ENCODE measurements at places on chromosomes 2 and 18.

DNA sequence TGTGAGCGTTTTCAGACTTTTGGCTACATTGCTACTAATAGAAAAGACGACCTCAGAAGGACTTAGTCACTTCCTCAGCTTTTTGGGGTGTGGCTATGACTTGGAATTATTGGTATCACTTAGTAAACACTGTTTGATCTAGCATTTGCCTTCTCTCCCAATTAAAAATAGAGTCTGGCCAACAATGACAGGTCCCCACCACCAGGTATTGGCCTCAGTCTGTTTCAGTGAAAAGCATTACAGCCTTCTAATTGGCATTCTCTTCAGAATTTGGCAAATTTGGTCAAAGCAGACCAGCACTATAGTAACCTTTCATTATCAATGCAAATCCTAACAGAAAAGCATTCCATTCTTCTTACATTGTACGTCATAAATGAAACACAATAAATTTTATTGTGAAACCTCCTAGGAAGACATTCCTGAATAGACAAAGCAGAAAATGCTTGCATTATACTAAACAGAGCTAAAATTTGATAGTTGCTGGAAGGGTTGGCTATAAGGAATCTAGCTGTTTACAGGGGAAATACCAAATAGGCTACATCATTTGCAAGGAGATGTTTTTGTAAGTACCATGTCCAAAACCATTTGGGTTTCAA is 613.9 kb downstream of the IRS1 start:
- DNase-seq: no peak

GRCh38 chr18:59149007-59149406 is 9.3 kb downstream of the SEC11C start:
- peak; percentile 84 for DNase-seq

DNA sequence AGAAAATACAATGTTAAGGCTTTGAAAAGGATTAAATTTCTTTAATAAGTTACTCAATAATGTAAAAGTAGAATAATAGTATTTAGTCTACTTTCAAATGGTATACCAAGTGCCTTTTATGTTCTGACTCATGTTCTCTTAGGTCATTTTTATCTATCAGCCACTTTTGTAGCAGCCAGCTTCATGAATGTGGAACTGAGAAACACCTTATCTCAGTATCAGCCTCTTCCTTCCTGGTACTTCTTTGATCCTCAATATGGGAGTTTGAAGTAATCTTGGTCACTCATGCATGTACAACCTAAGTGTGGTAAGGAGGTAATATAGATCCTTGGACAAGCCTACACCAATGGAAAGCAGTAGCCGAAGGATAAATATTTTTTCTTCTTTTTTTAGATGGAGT is 180.4 kb upstream of the NRXN1 start:
- DNase-seq: no peak

DNA sequence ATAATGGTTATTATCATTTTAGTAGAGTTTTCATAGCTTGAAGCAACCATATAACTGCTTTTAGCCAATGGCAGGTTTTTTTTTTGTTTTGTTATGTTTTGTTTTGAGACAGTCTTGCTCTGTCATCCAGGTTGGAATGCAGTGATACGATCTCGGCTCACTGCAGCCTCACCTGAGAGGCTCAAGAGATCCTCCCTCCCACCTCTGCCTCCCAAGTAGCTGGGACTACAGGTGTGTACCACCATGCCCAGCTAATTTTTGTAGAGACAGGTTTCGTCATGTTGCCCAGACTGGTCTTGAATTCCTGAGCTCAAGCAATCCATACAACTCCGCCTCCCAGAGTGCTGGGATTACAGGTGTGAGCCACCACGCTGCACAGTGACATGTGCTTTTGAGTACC is 117.5 kb upstream of the GAREM1 start:
- no peak for DNase-seq

GRCh38 chr2:211564441-211564840 is 974.2 kb downstream of the ERBB4 start:
- no peak for DNase-seq

DNA sequence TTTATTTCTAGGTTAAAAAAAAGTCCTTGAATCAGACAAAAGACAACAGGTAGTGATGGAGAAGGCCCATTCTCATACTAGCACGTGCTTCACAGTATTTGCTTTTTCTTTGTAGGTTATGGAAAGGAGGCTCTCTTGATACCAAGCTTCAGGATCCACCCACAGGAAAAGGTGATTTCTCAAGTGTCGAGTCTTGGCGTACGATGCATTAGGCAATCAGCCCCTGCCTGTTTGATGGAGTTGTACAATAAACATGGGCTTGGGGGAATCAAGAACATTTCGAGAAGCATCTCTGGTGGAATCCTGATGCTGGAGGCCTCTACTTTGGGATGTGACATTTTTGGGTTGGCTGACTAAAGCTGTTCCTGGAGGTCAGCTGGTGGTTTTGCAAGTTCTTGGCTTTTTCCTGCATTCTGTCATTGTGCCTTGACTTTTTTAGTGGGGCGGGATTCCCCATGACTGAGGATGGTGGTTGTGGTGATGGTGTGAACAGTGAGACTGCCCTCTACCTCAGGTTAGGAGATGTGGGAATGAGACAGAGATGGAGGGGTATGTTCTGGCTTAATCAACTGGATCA is 231.5 kb upstream of the SPRED2 start:
- DNase-seq: no peak

GRCh38 chr2:37418956-37419355 is 74.5 kb downstream of the QPCT start:
- DNase-seq: no peak

- DNase-seq: no peak
Measured at GRCh38 chr2:170162271-170162632, 15.7 kb upstream of the MYO3B start.

DNA sequence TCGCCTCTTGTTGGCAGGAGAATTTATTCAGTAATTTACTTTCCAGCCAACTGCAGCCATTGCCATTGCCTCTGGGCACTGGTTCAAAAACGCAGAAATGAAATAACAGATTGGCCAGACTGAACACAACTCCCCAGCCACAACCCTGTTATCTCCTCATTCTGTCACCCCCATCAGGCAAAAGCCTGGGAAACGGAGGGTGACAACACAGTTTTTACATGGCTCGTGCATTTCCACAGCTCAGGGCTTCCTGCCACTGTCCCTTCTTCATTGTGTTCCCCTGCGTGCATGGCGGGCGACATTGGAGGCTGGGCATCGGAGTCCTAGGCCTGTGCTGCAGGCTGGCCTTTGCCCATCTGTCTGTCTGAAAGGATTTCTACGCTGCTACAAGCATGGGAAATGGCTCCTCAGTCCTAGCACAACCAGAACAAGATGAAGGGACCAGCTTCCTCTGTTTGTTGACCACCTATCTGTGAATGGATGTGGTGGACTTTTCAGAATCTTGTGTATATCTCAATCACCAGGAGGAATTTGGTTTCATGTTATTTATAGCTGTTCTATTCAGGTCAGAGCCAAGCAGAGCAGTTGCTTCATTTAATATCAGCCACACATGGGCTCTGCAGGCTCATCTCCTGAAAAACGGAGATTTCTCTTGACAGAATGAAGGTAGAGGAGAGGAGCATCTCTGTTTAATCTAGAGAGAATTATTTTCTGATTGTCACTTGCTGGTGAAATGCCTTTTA is 107.0 kb downstream of the MGAT5 start:
- peak; percentile 48 for DNase-seq

DNA sequence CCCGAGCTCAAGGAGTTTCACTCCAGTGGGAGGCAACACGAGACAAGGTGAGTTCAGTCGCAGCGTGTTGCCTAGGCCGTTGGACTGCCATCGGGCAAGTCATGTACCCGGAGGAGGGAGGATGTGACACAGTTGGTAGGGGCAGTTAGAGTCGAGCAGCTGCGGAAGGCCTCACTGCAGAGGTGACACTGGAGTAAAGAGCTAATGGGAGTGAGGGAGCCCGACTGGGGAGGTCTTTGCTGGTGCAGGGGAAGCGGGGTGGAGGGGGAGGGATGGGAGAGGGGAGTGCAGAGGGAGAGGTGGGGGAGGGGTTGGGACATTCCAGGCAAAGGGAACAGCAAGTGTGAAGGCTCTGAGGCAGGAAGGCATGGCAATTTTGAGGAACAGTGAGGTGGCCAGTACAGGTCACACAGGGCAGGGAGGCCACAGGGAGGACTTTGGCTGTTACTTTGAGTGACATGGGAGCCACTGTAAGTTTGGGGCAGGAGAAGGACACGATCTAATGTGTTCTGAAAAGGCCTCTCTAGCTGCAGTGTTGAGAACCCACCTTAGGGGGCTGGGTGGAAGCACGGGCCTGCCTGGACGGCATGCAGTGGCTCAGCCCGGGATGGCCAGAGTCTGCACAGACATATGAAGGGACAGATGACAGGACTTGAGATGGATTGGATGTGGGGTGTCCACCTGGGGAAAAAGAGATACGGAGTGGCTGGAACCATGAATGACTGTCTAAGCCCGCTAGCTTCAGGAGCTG is 61.1 kb downstream of the KCNF1 start:
- DNase-seq: no peak

- no peak for DNase-seq
Measured at GRCh38 chr2:128413718-128414341, 95.2 kb upstream of the HS6ST1 start.

DNA sequence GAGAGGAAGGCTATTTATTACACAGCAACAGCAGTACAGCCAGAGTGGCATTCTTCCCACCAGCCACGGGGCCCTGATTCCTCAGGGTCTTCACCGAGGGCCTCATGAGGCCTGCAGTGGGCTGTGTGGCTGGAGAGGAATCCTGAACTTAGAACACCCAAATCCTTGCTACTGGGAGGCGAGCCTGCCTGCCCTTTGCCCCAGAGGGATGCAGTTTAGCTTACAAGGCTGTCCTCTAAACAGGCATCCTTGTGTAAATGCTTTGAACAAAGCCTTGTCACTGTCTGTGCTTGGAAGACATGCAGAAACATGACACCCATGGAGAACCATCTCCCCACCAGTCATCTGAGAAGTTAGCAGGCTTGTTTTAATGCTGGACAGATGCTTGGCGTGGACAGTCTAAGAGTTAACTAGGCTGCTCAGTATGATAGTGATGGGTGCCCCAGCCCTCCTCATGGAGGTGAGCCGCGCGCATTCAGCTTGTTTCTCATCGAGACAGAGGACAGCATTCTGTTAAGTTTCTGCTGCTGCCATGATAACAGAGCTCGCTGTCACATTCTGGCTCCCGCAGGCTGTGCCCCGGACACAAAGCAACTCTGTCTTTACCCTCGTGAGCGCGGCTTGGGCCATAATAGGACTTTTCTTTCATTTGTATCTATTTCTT is 42.9 kb downstream of the ADI1 start:
- DNase-seq: no peak

GRCh38 chr2:172293952-172294351 is 133.4 kb upstream of the ITGA6 start:
- peak; percentile 0 for DNase-seq

GRCh38 chr2:211045025-211045424 is 488.6 kb downstream of the CPS1 start:
- peak; percentile 78 for DNase-seq

DNA sequence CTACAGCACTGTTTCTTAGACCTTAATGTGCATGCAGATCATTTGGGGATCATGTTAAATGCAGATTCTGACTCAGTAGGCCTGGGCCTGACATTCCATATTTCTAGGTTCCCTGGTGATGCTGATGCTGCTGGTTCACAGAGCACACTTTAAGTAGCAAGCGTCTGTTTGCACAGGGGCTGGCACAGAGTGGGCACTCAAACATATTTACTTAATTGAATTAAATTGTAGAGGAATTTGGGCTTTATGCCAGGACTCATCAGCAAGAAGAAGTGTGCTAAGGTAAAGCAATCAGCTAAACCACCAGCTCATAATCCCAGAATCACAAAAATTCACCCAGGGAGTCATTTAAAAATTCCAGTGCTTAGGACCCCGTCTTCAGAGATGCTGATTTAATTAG is 25.1 kb upstream of the INPP4A start:
- DNase-seq: peak; percentile 16

- no peak for DNase-seq
Measured at GRCh38 chr18:80183273-80184050, 63.9 kb downstream of the PARD6G start.

Measured in NCI-H1417 (cell line).